ENCODE measurements at places on chromosomes 16 and 17.
A peak's percentile ranks its signal among the peaks of the same experiment; 100 is the strongest.

GRCh38 chr17:71649941-71650350, 470.9 kb upstream of the SOX9 start:
- no peak for DNase-seq

DNA sequence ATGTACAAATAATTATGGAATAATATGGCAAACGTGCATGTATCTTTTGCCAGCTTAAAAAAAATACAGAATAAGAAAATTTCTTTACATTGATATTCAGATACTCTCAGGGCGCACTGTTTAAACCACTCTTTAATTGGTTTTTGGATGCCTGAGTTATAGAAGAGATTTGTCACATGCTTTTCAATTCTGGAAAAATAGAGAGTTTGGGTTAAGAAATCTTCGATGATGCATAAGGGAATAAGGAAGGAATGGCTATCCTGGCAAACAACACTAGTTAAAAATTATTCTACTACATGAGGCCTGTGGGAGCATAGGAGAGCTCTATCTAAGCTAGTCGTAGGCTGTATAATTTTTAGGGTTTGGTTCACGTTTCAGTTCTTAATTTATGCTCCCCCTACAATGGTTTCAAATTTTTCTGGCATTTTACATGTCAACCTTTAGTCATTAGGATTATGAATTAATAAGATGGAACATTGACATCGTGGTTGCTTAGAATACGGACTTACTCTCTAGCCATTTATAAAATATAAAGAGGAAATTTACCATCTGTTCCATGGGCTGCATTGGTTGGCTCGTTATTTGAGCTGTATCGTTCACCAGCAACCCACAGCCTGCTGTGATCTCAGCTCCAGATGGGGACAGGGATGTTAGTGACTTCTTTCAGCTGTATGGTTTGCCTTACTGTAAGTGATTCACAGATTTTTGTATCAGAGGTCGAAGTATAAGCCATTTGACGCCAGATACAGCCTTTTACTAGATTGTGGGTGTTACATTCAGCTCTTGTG, 15.9 kb downstream of the NARF start:
- DNase-seq, result no peak

GRCh38 chr16:83105279-83106077, 478.7 kb downstream of the CDH13 start:
- no peak for DNase-seq

GRCh38 chr17:76036497-76037261, 9.6 kb upstream of the EVPL start:
- DNase-seq, result no peak

- DNase-seq, result no peak
Observed at GRCh38 chr16:68345351-68345810, 34.6 kb downstream of the PRMT7 start.

GRCh38 chr17:63358956-63359355, 87.2 kb downstream of the CYB561 start:
- DNase-seq, result no peak

GRCh38 chr17:77378318-77379064, 237.7 kb downstream of the SEC14L1 start:
- no peak for DNase-seq

GRCh38 chr17:3961564-3962047, 2.6 kb downstream of the ATP2A3 start:
- DNase-seq, result no peak

- no peak for DNase-seq
Observed at GRCh38 chr16:88023786-88024185, 72.6 kb downstream of the BANP start.

DNA sequence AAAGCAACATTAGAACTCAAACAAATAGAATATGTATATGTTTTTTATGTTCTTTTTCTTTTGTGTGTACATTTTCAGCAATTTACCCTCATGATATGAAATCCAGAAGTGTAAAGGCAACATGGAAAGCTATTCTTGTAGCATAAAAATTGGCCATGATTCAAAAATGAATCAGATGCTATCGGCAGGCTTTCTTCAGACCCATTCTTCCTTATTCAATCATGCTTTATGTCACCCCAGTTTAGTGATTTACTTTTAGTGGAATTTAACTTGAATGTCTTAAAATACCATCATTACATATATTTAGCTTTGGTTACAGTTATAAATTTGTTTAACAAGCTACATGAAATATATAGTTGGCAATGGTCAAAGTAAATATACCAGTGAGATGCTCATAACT, 21.4 kb upstream of the SMIM36 start:
- DNase-seq, result no peak

DNA sequence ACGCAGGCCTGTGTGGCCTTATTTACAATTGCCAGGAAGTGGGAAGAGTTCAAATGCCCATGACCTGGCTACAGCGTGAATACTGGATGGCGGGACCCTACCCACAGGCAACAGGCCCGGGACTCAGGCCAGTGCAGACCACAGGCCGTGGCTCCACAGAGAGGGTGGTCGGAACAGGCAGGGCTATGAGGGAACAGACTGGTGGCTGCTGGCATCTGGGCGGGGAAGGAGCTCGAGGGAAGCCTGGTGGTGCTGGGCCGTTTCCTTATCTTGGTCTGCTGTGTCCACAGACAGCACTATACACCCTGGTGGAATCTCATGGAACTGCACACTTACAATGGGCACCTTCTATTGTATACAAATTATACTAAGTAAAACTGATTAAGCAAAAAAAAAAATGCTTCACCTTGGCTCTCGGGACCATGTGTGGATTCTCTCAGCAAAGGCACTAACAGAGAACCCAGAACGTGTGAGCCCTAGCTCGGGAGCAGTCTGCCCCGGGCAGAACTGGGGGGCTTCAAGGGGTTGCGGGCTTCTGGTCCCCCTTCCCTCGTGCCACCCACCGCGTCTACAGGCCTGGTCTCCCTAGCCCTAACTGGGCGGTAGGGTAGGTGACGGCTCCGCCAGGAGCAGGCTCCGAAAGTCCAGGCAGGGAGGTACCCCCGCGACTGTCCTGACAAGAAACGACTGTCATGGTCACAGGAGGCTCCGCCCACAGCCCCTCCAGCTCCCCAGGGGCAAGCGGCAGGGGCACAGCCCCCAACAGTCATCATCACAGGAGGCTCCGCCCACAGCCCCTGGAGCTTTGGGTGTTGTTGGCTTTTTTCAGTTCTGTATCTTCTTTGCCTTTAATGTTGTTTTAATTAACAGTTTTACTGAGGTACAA, 21.8 kb downstream of the CEP131 start:
- peak; percentile 42 for DNase-seq

Data from caudate nucleus (tissue), 63 donors.